ENCODE measurements at places on chromosomes 7 and 10. TPM values are rescaled to one million over a fixed set of nuclear protein-coding genes. Genes with fewer than 3 reads are reported as not detected.
A peak's percentile ranks its signal among the peaks of the same experiment; 100 is the strongest.

DNA sequence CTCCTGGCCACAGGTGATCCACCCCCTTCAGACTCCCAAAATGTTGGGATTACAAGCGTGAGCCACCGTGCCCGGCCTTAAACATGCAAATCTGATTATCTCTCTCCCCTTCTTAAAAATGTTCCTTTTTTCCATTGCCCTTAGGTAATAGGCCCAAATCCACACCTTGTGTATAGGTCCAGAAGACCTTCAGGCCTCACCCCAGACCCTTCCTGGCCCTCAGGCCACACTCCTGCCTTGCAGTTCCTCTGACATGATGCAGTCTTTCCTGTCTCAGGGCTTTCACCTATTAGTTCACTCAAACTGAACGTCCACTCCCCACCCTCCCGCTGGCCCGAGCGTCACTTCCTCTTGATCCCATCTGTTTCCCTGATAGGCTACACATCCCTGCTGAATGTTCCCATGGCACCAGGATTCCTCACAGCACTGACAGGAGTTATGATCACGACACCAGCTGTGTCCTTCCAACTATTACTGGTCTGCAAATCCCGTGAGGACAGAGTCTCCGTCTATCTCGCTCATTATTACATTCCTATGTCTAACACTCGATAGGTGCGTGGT lies 46.4 kb downstream of the DENND2A start:
- DNase-seq = peak; percentile 38

- DNase-seq = no peak
Observed at GRCh38 chr10:92313750-92314149, 22.8 kb downstream of the MARCHF5 start.

DNA sequence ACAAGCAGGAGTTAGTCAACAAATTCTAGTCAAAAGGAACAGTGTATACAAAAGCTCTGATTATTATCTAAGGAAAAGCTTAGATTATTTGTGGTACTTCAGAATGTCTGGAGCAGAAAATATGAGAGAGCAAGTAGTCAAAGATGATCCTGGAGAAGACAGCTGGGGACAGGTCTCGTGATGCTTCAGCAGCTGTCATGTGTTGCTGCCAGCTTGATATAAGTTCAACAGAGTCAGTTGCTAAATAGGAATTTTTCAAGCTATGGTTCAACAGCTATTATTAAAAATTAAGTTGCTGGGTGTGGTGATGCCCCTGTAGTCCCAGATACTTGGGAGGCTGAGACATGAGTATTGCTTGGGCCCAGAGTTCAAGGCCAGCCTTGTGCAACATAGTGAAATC lies 240.0 kb upstream of the RHOBTB1 start:
- no peak for DNase-seq

DNA sequence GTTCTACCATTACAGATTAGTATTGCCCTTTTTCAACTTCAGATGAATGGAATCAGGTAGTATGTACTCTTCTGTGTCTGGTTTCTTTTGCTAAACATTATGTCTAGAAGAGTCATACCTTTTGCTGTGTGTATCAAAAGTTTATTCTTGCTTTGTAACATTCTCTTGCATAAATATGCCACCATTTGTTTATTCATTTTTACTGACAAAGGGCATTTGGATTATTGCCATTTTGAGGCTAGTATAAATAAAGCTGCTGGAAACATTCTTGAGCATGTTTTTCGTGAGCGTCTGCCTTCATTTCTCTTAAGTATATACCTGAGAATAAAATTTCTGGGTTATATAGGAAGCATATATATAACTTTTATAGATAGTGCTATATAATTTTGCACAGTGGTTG lies 121.7 kb upstream of the CSTF2T start:
- no peak for DNase-seq

DNA sequence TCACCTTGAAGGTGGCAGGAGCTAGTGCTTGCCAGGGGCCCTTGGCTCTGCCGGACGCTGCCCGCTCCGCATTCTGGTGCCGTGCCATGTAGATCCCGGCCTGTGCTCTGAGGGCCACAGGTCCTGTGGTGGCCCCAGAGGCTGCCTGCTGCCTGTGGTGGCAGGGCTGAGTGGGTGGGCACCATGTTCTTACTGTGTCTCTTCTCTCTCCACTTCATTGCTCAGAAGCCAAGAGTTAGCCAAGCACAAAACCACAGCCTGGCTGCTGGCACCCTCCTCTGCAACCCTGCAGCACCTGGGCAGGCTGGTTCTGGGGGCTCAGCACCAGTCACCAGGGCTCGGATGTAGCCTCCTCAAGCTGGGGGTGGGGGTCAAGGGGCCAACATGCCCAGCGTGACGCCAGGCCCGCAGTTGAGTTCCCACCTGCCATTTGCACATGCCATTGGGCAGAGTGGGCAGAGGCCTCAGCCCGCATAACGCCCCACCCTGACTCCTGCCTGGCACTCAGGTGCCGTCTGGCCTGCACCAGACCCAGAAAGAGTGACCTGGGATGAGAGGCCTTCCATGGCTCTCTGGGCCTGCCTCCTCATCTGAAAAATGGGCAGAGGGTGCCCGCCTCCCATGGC lies 16.3 kb downstream of the ZMIZ1 start:
- no peak for DNase-seq

GRCh38 chr7:71727347-71727746 lies 595.4 kb downstream of the GALNT17 start:
- no peak for DNase-seq

C10orf53 gene
- total RNA-seq = not detected

GRCh38 chr7:113142385-113143119 lies 24.2 kb upstream of the SMIM30 start:
- DNase-seq = no peak

DNA sequence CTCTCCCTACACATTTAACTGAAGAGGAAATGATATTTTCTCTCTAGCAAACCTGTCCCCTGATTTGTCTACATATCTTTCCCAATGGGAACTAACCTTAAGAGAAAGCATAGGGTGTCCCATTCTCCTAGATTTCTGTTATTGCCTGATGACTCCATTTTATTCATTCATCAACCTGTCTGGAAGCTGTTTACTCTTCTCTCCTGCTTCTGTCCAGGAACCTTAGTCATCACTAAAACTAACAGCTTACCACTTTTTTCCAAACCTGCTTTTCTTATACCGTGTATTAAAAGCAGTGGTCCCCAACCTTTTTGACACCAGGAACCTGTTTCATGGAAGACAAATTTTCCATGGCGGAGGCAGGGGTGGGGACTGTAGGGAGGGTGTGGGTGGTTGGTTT lies 473.3 kb upstream of the PCDH15 start:
- DNase-seq = no peak

DNA sequence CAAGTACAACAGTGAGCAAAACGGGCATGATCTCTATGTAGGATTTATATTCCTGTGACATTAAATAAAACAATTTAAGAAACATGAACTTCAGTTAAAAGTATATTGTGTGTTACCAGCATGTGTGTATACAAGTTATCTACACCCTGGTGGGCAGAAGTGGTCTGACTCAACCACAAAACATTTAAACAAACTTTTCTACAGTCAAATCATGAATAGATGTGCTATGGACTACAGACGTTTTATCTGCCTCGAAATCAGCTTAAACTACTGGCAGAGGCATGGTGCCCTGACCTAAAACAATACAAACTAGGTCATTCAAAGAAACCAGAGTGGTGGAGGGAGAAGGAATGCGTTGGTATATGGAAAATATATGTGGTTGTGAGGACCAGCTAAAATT lies 3.6 kb downstream of the ARL3 start:
- DNase-seq = no peak

DNA sequence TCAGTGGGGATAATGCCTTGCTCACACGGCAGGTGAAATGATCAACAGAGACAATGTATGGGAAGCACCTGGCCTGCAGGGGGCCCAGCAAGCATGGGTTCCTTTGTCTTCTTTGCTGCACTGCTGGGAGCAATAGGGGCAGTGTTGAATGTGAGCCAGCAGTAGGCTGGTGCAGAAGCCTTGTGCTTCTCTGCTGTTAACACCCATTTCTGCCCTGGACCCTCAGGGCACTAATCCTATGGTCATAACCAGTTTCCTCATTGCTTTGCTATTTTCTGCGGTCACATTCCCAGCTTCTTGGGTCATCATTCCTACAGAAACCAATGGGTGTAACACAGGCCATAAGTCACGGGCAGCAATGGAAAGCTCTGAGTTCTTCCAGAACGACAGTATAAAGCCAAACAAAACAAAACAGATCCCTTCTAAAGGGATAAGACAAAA lies 10.9 kb upstream of the LGI1 start:
- peak; percentile 79 for DNase-seq

DNA sequence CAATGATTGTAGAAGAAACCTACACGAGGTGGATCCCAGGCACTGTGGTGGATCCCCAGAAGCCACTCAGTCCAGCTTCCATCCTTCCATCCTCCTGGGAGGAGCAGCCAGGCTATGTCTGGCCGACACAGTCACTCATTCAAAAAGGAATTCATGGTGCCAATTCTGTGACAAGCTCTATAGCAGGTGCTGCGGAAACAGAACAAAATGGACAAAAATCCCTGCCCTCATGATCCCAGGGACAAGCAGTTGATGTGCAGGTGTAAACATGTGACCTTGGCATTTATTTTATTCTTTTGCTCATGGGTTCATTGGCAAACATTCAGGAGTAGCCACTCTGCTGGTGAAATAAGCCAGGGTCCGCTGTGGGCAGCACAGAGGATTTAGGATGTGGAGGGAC lies 49.2 kb upstream of the FGFR2 start:
- DNase-seq = no peak

DNA sequence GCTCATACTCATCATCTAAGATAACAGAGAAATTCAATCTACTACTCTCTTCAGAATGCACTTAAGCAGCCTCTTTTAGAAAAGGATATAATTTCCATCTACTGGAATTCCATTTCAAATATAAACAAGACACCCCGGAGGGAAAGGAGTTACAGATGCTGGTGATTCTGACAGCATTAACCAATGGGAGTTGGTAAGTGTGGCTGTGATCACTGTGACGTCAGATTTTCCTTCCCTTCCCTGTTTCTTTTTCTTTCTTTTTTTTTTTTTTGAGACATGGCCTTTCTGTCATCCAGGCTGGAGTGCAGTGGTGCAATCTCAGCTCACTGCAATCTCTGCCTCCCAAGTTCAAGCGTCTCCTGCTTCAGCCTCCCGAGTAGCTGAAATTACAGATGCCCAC lies 106.6 kb downstream of the ACTR3B start:
- DNase-seq = no peak

MOGAT3 gene
- total RNA-seq = not detected

DNA sequence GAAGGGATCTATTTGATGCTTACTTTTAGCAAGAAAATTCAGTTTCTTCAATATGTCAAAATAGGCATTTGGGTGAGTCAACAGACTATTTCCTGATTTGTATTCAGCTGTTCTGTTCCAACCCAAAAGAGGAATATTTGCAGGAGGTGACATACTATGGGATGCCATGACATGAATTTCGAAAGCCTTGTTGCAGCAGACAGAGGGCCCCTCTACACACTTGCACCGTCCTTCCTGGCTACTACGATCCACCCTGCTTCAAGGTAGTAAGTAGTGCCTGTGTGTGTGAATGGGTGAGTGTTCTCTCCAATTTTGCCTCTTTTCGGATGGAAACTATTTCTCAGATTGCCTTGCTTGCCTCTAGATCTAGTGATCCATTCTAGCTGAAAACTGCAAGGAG lies 413.0 kb upstream of the ADARB2 start:
- DNase-seq = no peak

- no peak for DNase-seq
Observed at GRCh38 chr7:38938001-38938485, 29.1 kb upstream of the VPS41 start.

DNA sequence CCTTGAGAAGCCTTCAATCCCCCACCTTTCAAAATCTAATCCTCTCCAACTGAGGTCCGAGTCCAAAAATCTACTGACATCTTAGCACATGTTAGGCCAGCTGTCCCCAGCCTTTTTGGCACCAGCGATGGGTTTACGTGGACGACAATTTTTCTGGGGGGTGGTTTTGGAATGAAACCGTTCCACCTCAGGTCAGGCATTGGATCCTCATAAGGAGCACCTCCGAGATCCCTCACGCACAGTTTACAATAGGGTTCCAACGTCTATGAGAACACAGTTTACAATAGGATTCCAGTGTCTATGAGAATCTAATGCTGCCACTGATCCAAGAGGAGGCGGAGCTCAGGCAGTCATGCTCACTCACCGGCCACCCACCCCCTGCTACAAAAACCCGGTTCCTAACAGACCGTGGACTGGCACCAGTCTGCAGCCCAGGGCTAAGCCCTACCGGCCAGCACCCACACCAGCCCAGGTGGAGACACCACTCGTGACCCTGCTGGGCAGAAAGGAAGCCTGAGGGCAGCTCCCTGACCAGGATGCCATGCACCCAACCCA lies 107.6 kb downstream of the DIP2C start:
- DNase-seq = no peak
